ENCODE measurements at places on chromosomes 12 and 14.

- no peak for DNase-seq
Measured at GRCh38 chr14:87097015-87097414, 896.0 kb downstream of the GALC start.

DNA sequence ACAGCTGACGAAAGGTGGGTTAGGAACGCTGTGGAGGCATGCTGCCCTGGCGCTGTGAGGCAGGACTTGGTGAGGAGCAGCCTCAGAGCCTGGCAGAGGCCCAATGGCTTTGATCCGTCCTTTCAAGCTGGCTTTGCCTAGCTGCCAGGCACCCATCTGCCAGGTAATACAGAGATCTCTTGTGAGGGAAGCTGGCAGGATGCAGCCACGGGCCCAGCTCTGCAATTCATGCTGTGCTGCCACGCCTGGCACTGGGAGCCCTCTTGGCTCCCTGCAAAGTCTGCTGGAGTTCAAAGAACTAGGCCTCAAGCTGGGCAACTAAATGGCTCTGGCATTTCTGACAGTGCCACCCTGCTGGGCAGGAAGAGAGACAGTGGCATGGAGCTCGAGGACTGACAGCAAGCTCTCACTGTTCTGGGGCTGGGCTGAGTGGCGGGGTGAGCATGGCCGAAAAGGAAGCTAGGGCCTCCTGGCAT lies 18.7 kb downstream of the IQSEC3 start:
- DNase-seq: no peak

DNA sequence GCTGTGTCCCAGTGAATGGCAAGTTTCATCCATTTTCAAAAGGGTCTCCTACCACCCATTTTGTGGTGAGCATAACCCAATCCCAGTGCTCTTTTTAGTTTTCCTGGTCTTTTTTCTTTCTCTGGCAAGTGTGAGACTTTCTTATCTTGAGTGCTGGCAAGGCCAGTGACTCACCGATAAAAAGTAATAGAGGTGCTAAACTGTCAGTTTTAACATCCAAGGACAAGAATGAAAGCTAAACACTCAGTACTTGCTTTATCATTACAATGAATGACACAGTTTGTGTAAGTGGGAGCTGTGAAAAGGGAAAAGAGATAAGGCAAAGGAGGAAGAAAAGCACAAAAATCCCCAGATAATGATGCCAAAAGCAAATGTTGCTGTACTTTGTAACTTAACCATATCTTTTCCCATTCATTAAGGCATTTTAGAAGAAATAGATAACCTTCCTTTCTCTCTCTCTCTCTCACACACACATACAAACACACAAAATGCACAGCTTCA lies 4.9 kb upstream of the LRIG3 start:
- DNase-seq: no peak

- no peak for DNase-seq
Measured at GRCh38 chr14:63874223-63874622, 21.4 kb downstream of the SYNE2 start.

DNA sequence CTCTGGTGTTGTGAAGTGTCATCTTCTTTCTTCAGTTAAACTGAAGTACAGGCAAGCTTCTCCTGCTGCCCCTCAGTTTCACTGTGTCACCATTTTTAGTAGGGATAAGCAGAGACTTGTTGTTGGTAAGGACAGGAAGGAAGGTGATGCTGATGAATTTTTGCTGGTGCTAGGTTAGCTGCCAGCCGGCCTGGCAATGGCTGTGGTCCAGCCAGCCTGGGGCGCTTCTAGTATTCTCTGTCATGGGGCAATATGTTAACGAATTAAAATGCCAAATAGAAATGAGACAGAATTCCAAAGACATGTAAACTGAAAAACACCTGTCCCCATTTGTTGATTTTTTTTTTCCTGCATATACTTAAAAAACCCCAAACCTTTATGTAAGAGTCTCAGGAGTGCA lies 602.9 kb downstream of the DIO2 start:
- no peak for DNase-seq

DNA sequence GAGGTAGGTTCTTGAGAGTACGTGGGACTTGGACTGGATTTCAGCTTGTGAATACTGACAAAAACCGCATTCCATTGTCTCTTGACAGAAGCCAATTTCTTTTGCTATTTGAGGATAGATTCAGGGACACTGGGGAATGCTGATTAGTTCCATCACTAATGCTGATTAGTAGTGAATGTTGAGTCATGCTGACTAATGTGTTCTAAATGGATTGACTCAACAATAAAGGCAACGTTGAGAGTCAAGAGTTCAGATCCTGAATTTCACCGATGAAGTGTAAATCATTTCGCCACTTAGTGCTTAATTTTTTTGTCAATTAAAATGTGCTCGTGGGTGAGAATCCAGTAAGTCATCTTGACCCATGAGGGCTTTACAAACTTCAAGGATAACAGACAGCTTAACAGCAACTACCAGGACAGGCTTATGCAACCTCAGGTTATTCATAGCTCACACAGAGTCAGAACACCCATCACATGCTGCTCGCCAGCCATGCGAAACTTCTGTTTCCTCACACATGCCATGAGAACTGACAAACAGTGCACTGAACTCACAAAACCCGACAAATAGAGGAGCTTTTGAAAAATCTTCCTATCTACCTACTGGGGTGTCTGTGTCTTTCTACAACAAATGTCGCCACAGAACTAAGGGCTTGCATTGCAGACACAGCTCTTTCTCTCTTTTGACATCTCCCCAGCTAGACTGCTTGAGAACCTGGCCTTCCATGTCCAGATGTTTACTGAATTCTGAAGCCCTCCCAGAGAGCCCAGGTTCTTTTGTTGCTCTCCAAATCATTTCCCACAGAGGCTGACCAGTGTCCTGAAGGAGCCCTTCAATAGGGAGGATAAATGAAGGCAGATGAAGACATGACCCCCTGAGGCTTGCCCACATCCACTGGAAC lies 316.4 kb downstream of the ZFP36L1 start:
- DNase-seq: no peak

- DNase-seq: no peak
Measured at GRCh38 chr12:85509081-85509856, 229.2 kb downstream of the ALX1 start.

- DNase-seq: no peak
Measured at GRCh38 chr14:103830511-103831270, 16.7 kb downstream of the PPP1R13B start.

DNA sequence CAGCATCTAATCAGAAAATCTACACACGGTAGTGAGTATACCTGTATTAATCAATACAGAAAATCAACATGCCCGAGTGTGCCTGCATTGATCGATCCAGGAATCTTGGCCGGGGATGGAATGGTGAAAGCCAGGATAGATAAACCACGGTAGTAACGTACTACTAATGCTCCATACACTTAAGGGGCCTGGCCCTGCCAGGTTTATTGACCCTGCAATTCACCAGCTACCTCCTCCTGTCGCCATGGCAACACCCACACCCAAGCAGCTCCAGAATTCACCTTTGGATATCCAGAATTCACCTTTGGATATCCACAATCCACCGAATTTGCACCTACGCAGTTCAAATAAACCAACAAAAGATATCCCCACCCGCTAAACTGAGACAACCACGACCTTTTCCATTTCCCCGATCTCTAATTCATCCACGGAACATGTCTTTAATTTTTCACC lies 14.8 kb upstream of the CALM1 start:
- DNase-seq: peak; percentile 45

- no peak for DNase-seq
Measured at GRCh38 chr14:100731011-100731670, 4.4 kb downstream of the DLK1 start.

DNA sequence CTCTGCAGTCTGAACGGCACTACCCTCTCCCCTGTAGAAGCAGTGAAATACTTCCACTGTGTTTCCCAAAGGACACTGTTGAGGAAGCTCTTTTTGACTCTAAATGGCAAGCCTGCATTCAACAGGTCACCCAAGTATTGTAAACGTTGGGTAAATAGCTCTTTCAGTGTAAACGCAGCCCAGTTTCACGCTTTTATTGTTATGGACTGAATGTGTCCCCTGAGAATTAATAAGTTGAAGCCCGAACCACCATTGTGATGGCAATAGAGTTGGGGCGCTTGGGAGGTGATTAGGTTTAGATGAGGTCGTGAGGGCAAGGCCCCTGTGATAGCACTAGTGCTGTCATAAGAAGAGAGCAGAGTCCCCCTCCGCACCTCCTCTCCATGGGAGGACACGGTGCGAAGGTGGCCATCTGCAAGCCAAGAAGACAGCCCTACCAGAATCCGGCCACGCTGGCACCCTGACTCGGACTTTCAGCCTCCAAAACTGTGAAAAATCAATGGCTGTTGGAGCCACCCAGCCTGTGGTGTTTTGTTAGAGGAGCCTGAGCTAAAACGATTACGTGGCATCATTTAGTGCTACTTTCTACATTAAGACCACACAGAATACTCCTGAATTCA lies 1.1 kb downstream of the SERPINA10 start:
- DNase-seq: no peak

- no peak for DNase-seq
Measured at GRCh38 chr12:49547090-49547690, 8.4 kb downstream of the KCNH3 start.

DNA sequence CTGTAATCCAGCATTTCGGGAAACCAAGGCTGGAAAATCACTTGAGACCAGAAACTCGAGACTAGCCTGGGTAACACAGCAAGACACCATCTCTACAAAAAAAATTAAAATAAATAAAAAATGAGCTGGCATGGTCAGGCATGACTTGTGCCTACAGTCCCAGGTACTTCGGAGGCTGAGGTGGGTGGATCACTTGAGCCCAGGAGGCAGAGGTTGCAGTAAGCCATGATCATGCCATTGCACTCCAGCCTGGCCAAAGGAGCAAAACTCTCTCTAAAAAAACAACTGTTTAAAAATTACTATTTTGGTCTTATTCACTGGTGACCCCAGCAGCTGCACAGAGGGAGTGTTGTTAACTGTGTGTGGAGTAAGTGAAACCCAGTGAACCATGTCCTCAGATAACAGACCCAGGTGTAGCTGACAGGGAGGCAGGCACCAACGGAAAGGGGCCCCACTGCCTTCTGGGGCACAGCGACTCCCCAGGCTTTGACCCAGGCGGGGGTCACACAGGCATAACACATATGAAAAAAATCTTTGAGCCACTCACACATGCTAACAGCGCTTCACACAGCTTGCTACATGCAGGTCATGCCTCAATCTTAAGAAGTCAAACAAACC lies 12.1 kb downstream of the DDX54 start:
- DNase-seq: no peak

- DNase-seq: no peak
Measured at GRCh38 chr14:36455241-36455627, 64.8 kb downstream of the NKX2-1 start.

GRCh38 chr12:154058-154457 lies 59.9 kb downstream of the SLC6A12 start:
- DNase-seq: no peak

- peak; percentile 51 for DNase-seq
Measured at GRCh38 chr14:91310606-91311283, 66.2 kb upstream of the GPR68 start.

GRCh38 chr12:31714406-31715271 lies 14.2 kb downstream of the AMN1 start:
- DNase-seq: no peak

DNA sequence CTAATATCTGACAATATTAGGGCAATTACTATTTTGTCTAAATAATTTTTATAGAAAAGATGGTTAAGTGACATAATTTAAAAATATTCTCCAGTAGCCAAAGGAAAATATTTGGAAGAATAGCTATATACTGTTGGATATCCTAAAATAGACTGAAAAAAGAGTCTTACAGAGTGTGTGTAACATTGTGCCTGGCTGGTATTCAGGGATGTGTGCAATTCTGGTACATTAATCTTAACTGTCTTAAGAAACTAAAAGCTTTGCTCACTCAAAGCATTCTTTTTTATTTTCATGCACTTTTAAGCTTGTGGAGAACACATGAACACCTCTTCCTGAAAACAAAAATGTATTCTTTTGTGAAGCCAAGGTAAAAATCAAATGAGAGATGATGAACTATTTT lies 10.1 kb upstream of the NR2C1 start:
- no peak for DNase-seq

GRCh38 chr14:73685328-73685727 lies 28.9 kb downstream of the PNMA1 start:
- no peak for DNase-seq

DNA sequence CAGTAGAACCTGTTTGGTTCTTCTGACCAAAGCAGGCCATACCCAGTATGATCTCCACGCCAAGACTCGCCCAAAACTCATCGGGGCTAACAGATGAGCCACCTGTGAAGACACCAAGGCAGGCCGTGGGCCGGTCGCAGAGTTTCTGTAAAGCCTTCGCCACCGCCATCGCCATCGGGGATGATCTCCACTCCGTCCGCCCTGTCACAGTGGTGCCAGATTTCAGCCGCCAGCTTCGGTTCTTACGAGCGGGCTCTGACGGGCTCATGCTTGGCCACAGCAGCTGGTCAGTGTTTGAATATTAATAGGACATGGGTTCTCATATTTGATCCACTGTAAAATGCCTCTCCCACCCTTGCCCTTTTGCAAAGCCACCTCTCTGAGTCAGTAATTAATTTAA lies 113.2 kb upstream of the TMEM132D start:
- DNase-seq: no peak

- DNase-seq: no peak
Measured at GRCh38 chr12:3213188-3213587, 136.0 kb downstream of the TSPAN9 start.

DNA sequence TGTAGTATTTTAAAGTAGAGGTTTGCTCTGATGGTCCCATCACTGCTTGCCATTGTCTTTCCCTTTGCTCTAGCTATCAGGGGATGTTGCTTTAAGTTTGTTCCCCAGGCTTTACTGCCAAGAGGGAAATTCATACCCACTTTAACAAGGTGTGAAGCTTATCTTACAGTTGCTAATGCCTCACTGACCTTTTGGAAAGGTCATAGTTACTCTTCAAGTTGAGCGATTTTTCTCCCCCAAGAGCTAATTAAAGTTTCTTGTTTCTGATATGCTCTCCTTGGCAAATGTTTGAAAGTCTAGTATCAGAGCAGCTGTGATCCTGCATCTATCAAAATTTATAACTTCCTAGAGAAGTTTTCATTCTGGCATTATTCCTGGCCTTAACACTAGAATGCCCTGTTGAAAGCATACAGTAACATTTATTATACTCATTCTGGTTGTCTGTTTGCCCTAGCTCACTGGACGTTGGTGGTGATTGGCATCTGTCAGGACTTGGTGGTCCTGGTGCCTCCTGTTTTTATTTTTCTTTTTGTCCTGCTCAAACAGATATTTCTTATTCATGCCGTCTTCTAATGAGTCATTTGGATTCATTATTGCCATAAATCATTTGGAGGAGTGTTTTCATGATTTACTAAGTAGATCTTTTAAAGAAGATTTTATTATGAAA lies 8.1 kb downstream of the ATP2A2 start:
- DNase-seq: no peak

DNA sequence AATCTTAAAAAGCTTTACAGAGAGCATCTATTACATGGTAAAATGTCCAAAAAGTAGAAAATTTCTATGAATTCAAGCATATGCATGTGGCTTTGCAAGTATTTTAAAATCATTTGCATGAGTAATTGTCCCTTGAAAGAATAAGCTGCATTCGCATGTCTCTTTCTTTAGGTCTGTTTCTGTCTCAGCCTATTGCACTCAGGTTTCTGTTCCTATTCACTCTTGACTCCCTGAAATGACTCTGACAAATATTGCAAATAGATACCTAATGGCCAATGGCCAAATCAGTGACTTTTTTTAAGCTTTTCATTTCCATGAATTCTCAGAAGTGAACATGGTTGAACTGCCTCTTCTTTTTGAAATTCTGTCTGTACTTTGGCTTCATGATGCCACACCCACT lies 6.4 kb upstream of the TTC8 start:
- no peak for DNase-seq

GRCh38 chr12:14326699-14327098 lies 38.8 kb upstream of the ATF7IP start:
- DNase-seq: no peak
